ENCODE measurements at places on chromosomes 7 and 10. TPM values are rescaled to one million over a fixed set of nuclear protein-coding genes. Genes with fewer than 3 reads are reported as not detected.

DNA sequence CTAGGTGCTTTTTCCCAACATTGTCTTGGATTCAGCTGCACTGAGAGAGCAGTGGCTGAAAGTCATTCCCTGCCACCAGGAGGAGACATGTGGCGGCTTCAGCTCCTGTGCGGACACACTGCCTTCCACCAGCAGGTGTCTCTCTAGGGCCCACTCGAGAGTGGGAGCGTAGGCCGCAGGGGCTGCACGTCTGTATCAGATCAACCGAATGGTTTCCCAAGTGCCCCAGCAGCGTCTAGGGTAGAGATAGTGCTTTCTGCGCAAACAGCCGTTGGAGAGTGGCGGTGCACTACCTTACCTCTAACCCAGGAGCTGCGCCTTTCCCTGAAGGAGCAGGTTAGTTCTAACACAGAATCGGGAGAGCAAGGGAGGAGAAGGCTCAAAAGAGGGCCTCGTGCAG, 31.7 kb downstream of the PAPOLB start:
- H3K27ac ChIP-seq, result no peak overlapping the region
- no peaks in the 10 kb centered on the region for H3K27me3 ChIP-seq
- no peaks in the 10 kb centered on the region for H3K36me3 ChIP-seq
- DNase-seq, result no peak

KEL gene
- 0.09 TPM for total RNA-seq

GRCh38 chr7:128164061-128164954, 76.8 kb upstream of the LEP start:
- peaks cover 28% of the 10 kb centered on the region for H3K27me3 ChIP-seq
- H3K36me3 ChIP-seq, result no peaks in the 10 kb centered on the region
- no peak overlapping the region for H3K4me3 ChIP-seq
- no peak for DNase-seq
- peaks cover 28% of the 10 kb centered on the region for H3K4me1 ChIP-seq
- no peak overlapping the region for H3K27ac ChIP-seq

GRCh38 chr7:54678763-54679489, 80.1 kb downstream of the SEC61G start:
- no peaks in the 10 kb centered on the region for H3K36me3 ChIP-seq
- no peak for DNase-seq
- no peak overlapping the region for H3K4me3 ChIP-seq

- DNase-seq, result no peak
- H3K27ac ChIP-seq, result no peak overlapping the region
- H3K27me3 ChIP-seq, result no peaks in the 10 kb centered on the region
- H3K4me1 ChIP-seq, result no peaks in the 10 kb centered on the region
- no peak overlapping the region for H3K4me3 ChIP-seq
These were observed 303.3 kb downstream of the IPMK start for GRCh38 chr10:57964351-57964750.

- DNase-seq, result no peak
- no peaks in the 10 kb centered on the region for H3K36me3 ChIP-seq
- no peak overlapping the region for H3K27ac ChIP-seq
These were observed 19.4 kb downstream of the NRAP start for GRCh38 chr10:113644185-113645120.

GRCh38 chr10:20953120-20953519, 56.0 kb upstream of the NEBL start:
- H3K27me3 ChIP-seq, result no peaks in the 10 kb centered on the region
- H3K27ac ChIP-seq, result no peak overlapping the region
- H3K4me3 ChIP-seq, result no peak overlapping the region
- no peaks in the 10 kb centered on the region for H3K36me3 ChIP-seq
- no peak for DNase-seq

KMT2C gene
- total RNA-seq, result 45.1 TPM

SORBS1 gene
- 23.3 TPM for total RNA-seq

ERCC6 gene
- total RNA-seq, result 9.0 TPM

DNA sequence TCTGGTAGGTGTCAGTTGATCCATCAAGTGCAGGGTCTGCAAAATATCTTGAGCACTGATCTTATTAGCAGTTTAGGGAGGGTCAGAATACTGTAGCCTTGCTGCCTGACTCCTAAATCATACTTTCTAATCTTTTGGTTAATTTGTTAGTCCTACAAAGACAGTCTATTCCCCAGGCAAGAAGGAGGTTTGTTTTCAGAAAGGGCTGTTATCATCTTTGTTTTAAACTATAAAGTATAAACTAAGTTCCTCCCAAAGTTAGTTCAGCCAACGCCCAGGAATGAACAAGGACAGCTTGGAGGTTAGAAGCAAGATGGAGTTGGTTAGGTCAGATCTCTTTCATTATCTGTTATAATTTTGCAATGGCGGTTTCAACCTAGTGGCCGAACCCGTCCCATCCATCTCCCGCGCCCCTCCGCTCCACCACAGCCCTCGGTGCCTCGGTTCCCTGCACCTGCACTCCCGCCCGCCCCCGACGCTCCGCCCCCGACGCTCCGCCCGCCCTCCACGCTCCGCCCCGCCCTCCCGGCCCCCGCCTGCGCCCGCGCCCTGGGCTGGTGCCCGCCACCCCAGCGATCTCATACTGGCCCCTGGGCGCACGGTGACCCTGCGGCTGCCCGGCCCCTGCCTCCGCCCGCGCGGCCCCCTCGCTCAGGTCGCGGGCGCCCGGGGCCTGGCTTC, at the start of gene ADCK2:
Gene ADCK2, plus strand, starts transcription at position 564 of the 681 bp plus-strand sequence. CDS start 386 bp downstream, outside the sequence.
- H3K27me3 ChIP-seq, result no peaks in the 10 kb centered on the region
- peak within 1 kb of the TSS; percentile 96 for H3K27ac ChIP-seq
- peak within 1 kb of the TSS; percentile 63 for H3K4me3 ChIP-seq
- H3K4me1 ChIP-seq, result peaks cover 26% of the 10 kb centered on the region
- DNase-seq, result no peak

HABP2 gene
- total RNA-seq, result under 0.01 TPM

DNA sequence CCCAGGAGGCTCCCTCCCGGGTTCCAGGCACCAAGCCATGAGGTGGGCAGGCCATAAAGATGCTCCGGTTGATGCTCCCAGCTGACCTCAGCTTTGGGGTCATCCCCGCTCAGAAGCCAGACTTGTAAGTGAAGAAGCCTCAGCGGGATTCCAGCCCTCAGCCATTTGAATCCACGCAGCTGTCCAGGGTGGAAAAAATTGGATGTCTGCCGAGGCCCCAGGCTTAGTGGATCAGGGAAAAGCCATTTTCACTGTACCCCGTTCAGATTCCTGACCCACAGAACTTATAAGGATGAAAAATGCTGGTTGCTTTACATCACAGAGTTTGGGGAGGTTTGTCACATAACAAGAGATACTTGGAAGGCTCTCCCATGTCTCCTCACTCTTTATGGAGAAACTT, 49.2 kb upstream of the CPN1 start:
- no peak overlapping the region for H3K27ac ChIP-seq
- no peak overlapping the region for H3K4me3 ChIP-seq
- no peaks in the 10 kb centered on the region for H3K27me3 ChIP-seq
- H3K36me3 ChIP-seq, result no peaks in the 10 kb centered on the region

- no peaks in the 10 kb centered on the region for H3K4me1 ChIP-seq
- H3K4me3 ChIP-seq, result peak overlapping the region; percentile 39
- no peaks in the 10 kb centered on the region for H3K27me3 ChIP-seq
- no peak for DNase-seq
- H3K36me3 ChIP-seq, result peaks cover 53% of the 10 kb centered on the region
These were observed 53.8 kb downstream of the MCMBP start for GRCh38 chr10:119818889-119819270.

DNA sequence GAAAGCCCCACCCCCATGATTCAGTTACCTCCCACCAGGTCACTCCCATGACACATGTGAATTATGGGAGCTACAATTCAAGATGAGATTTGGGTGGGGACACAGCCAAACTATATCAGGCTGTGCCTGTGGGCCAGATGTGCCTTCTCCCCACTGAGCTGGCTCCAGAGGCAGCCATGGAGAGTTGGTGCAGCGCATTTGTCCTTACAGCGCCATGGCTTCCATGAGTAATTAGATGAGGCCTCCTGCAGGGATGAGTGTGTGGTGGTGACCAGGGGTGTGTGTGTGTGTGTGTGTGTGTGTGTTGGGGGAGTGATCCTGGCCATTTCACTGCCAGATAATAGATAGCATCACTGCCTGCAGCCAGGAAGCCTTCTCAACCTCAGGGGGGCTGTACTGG, 94.6 kb downstream of the FANK1 start:
- no peak overlapping the region for H3K27ac ChIP-seq
- H3K4me1 ChIP-seq, result no peaks in the 10 kb centered on the region
- no peaks in the 10 kb centered on the region for H3K27me3 ChIP-seq
- no peak for DNase-seq

NKX2-3 gene
- not detected for total RNA-seq
